ENCODE measurements at places on chromosomes 3 and 15.

GRCh38 chr3:171155122-171155700, 128.7 kb upstream of the SLC2A2 start:
- DNase-seq, result no peak

DNA sequence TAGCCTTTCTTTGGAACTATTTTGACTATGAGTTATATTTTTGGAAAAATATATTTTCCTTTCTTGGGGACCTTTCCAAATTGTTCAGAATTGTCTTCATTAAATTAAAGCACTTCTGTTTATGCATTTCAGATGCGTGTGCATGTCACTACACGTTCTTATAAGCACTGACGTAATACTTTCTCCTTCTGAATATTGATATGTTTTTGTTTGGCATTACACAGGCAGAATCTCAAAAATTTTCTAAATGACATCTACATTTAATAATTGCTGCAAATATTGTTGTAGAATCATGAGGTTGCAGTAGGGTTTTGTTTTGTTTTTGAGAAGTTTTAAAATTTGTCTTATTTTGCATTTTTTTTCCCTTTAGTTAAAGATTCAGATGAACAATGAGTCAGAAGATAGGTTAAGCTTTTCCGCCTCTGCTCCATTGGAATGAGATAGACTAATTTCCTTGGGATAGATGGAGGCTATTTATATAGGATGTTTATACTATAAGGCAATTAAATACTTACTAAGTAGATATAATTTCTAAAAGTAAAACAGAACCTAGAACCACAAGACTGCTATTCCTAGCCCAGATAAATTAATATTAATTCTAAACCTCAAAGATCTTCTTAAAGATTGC, 110.8 kb downstream of the MBNL1 start:
- no peak for DNase-seq

- peak; percentile 11 for DNase-seq
These were observed 1.5 kb downstream of the IGF2BP2 start for GRCh38 chr3:185823078-185824044.

GRCh38 chr3:127457546-127458145, 132.9 kb downstream of the TPRA1 start:
- no peak for DNase-seq

- no peak for DNase-seq
These were observed 8.2 kb downstream of the HDC start for GRCh38 chr15:50257332-50257731.

GRCh38 chr15:35657679-35658311, 111.8 kb upstream of the DPH6 start:
- no peak for DNase-seq

DNA sequence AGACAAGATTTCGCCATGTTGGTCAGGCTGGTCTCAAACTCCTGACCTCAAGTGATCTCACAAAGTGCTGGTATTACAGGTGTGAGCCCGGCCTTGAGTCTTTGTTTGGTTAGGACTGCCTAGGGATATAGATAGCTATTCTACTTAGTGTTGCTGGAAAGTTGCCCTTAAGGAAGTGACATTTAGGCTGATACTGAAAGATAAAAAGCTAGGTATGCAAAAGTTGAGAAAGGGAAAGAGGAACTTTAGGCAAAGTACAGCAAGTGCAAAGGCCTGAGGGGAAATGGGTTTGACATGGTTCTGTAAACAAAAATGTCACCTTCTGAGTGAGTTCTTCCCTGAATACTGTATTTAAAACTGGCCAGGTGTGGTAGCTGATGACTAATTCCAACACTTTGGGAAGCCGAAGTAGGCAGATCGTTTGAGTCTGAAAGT, 111.5 kb downstream of the ZNF609 start:
- DNase-seq, result no peak

- DNase-seq, result no peak
These were observed 761.7 kb upstream of the SEMA6D start for GRCh38 chr15:46955576-46955975.

DNA sequence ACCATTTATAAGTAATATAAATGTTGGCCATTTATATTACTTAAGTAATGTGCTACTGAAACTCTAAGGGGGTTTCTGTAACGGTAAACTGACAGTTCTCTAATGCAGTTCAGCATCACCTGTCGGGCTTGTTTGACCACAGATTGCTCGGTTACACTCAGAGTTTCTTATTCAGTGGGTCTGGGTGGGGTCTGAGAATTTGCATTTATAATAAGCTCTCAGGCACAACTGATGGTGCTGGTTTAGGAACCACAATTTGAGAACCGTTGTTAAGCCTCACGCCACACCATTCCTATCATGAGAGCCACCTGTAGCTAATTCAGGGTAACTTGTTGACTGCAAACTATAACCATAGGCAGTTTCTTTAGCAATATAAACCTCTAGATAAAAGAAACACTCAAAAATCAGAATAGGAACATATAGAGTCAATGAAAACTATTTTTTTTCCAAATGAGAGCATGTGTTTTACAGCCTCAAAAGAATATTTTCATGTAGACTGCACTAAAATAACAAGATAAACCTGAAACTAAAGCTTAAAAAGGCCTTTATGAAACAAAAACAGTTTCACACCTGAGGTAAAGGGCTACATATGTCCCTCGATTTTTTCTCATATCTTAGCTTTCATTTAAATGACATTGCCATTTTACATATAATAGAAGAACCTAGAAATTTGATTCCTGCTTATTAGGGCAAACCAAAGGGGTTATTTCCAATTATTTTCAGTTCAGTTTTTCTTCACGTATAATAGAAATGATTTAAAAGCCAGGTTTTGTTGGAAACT, 604.8 kb downstream of the UNC13C start:
- DNase-seq, result no peak

DNA sequence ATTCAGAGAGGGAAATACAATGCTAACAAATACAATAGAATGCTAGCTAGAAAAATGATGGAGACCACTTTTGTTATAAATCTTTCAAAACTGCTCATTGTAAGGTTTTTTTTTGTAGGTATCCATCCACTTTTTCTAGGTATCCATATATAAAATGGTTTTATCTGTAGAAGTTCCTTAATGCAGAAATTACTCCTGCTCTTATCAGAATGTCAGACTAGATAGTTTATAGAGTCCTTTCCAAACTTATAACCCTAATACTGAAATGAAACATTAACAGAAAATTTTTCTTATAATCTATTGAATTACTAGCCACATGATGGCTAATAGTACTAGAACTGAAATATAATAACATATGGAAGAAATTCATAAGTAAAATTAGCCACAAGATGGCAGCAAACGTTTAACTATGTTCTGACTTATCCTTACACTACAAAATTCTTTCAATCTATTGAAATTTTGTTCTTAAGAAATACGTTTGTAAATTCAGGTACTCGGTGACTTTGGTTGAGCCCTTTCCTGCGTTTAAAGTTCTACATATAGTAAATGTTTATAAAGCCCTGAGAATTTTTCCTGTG, 58.5 kb downstream of the ECT2 start:
- DNase-seq, result peak; percentile 82

DNA sequence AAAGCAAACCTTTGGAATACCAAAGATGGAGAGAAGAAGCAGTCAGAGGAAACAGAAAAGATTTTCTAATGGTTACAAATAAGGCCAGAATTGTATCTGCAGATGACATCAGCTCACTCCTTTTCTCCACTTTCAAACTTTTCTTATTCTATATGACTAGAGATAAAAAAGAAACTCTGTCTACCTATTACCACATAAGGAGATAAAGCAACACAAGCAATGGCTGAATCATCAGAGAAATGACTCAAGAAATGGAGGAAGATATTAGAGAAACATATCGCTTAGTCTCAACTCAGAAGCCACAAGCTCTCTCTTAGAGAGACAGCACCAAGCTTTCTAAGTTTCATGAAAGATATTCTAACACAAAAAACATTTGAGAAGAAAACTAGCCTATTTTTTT, 784.0 kb downstream of the ZPLD1 start:
- DNase-seq, result no peak

GRCh38 chr15:83685916-83686332, 32.0 kb downstream of the ADAMTSL3 start:
- no peak for DNase-seq

- DNase-seq, result no peak
These were observed 108.4 kb downstream of the CORO2B start for GRCh38 chr15:68687136-68687735.

DNA sequence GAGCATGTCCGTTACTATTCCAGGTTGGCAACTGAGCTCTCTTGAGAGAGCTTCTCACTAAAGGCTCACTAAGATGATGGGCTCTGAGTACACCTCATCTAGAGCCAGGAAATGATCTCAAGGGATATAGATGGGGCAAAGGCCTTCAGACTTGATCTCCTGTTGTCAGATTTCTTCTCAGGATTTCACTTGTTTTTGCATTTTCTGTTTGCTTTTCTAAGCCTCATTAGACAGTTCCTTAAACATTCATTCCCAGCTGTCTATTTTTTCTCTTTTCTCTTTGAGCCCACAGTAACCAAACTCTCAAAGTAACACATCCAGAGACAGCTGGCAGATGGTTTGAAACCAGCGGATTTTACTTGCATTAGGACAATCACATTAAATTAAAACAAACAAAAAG, 28.4 kb upstream of the ARL8B start:
- DNase-seq, result no peak

- no peak for DNase-seq
These were observed at the start of gene ABI3BP for GRCh38 chr3:100993309-100993708. Gene ABI3BP, minus strand, starts transcription at chr3:100993421. Its CDS starts 37 bp downstream, at chr3:100993384.

DNA sequence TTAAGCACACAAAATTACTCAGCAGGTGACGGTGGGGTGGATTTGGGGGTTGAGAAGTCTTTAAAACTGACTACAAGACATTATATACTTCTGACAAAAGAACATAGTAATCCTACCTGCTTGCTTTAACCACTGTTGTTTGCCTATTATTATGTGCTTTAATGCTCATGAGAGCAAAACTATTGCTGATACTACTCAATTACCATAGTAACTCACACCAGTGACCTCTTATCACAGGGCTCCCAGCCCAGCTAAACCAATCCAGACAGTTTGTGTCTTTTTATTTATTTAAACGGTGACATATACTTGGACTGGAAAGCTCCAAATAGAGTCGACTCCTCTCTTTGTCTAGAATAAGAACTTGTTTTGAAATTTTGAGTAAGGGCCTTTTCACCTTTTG, 42.8 kb upstream of the FEZF2 start:
- no peak for DNase-seq

- DNase-seq, result no peak
These were observed 27.9 kb downstream of the EIF1B start for GRCh38 chr3:40337136-40338108.

DNA sequence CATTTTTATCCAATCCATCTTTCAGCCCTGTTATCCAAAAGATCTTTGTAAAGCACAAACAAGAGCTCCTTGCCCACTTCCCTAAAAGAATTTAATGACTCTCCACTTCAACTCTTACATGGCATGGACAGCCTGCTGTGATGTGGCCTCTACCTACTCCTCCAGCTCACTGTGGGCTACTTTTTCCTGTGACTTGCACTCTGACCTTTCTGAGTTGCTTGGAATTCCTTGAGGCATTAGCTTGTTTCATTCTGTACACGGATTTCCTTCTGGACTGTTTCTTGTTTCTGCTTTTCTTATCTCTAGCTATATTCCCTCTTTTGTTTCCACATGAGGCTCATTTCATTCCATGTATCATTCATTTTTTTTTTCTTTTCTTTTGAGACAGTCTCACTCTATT, 15.2 kb downstream of the QTRT2 start:
- DNase-seq, result no peak

- no peak for DNase-seq
These were observed 150.9 kb downstream of the IMPG2 start for GRCh38 chr3:101169516-101169915.

- DNase-seq, result no peak
These were observed 9.2 kb upstream of the TRAK1 start for GRCh38 chr3:42081838-42082473.

GRCh38 chr15:78131295-78132061, at the start of gene CIB2:
Gene CIB2, minus strand, starts transcription at chr15:78131445. Its CDS starts 230 bp downstream, at chr15:78131215.
- DNase-seq, result peak; percentile 61

- DNase-seq, result no peak
These were observed 416.3 kb upstream of the MEIS2 start for GRCh38 chr15:37516621-37517020.

GRCh38 chr3:110685630-110686029, 386.0 kb upstream of the NECTIN3 start:
- DNase-seq, result no peak

DNA sequence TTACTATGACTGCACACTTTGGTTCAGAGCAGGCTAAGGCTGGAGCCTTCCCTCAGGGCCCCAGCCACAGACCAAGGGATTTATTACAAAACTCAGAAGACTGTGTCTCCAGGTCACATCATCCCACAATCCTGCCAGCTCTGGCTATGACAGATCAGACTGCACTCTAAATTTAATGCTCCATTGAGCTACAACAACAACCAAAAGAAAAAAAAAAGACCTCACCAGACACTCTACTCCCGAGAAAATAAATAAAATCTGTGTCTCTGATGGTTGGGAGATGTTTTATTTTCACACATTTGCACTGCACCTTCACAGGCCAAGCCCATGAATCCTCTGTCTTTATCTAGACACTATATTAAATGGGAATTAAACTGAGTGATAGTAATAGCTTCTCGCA, 50.8 kb upstream of the CTNNB1 start:
- DNase-seq, result no peak

GRCh38 chr3:13206799-13207577, 133.8 kb upstream of the IQSEC1 start:
- DNase-seq, result no peak

DNA sequence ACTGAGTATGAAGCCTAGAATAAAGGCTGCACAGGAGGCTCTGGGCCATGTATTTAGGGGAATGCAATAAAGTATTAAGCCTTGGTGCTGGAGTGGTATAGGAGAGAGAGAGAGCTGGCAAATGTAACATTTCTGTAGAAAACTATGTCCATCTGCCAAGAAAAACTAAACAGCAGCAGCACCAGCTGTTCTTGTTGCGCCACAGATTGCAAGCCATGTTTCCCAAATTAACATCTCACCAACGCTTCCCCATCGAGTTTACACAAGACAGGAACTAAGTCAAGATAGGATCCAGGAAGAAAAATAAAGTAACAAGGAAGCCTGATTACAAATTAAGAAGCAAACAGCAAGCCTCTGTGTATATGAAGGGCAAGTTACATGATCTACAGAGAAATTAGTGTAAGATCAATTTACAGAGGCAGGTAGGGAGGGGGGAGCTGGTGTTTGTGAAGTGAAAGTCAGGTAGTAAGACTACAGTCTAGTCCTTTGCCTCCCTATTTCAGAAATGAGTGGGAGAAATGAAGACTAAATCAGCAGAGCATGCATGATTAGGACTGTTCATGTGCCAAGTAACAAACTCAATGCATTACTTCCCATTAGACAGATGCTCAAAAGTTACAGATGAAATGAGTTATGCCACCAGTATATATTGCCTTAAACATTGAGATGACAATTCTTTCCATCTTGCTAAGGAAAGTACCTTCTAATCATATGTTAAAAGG, 900.5 kb downstream of the EPHA3 start:
- DNase-seq, result no peak

DNA sequence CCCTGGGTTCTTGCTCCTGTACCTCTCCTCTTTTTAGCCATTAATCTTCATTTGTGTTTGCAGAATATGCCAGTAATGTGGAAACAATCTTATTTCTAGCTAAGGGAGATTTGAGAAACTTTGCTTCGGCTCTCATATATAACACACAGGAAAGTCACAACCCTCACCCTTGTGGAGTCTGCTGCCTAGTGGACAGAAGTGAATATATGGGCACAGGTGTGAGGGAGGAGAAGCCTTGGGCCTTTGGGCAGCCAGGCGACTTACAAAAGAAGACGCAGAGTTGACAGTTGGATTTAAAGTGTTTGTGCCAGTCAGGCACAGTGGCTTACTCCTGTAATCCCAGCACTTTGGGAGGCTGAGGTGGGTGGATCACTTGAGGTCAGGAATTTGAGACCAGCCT, 181.8 kb upstream of the TBL1XR1 start:
- no peak for DNase-seq

- no peak for DNase-seq
These were observed 342.5 kb upstream of the NR2F2 start for GRCh38 chr15:95987886-95988573.
